Activated T-helper 1 cell treated with anti-CD3 and anti-CD28 coated beads, Interleukin-2, amount 50 U/mL, for 16 hours (primary cell): ENCODE measurements at places on chromosomes 13 and 19.

GRCh38 chr13:63690672-63691071 lies 2275.0 kb upstream of the PCDH20 start:
- DNase-seq: no peak

DNA sequence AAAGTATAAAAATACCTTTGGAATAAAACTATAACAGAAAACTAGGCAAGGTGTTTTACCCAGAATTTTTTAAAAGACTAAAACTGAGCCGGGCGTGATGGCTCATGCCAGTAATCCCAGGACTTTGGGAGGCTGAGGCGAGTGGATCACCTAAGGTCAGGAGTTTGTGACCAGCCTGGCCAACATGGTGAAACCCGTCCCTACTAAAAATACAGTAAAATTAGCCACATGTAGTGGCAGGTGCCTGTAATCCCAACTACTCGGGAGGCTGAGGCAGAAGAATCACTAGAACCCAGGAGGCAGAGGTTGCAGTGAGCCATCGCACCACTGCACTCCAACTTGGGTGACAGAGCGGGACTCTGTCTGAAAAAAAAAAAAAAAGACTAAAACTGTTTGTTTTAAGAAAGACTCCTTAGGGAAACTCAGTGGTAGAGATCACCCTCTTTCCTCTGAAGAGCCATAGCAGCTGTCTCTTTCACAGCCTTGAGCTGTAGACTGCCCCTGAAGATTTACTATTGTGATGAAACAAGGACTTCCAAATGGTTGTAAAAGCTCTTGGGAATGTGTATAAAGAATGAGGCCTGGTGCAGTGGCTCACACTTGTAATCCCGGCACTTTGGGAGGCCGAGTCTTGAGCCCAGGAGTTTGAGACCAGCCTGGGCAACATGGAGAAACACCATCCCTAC lies 14.7 kb upstream of the KCTD4 start:
- DNase-seq: no peak

DNA sequence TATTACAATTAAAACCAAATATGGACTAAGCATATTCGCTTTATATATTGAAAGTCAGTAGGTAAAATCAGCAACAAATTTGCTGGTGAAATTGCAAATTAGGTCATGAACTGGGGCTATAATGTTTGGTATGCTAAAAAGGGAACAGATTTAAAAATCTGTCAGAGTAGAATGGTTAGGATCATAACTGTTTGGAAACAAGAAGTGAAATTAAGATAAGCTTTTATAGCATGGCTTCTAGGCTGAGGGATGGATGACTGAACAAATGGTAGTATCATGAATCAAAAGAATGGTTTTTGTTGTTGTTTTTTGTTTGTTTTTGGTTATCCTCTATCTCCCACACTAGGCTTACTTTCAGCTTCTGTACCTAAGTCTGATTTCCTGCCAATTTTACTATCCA lies 1090.4 kb downstream of the PCDH9 start:
- DNase-seq: no peak

- no peak for DNase-seq
Observed at GRCh38 chr13:114286808-114287207, 5.4 kb downstream of the UPF3A start.

DNA sequence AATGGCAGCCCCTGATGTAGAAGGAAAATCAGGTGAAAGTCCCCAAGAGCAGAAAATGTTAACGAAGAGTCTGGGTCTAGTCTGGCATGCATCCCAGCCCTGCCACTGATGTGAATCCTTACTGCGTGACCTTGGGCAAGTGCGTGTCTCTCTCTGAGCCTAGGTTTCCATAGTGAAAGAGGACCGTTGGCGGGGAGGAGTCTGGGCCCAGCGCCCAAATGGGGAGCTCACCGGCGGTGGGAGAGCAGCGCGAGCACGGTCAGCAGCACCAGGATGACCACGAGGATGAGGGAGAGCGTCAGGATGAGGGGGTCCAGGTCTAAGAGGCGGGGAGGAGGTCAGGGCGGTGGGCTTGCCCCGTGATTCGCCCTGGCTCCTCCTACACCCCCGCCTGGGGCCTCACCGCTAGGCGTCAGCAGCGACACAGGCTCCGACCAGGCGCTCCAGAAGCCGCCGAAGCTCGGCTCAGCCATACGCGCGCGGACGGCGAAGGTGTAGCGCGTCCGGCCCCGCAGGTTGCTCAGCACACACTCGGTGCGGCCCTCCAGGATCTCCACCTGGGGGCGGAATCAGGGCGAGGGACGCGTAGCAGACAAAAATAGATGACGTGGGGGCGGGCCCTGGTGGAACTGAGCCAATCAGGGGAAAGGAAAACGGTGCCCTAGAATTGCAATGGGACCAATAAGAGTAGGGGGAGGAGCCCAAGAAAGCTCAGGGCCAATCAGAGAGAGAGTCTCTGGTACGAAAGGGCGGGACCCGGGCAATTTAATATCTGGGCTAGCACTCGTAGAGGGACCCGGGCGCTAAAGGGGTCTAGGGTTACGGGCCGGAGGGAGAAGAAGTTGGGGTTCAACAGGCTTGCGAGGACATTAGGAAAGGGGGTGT lies 3.2 kb downstream of the EPOR start:
- DNase-seq: peak; percentile 94

GRCh38 chr19:32404933-32405430 lies 588 bp upstream of the DPY19L3 start:
- DNase-seq: peak; percentile 2

- DNase-seq: no peak
Observed at GRCh38 chr19:19461306-19461670, 54.1 kb downstream of the TSSK6 start.

DNA sequence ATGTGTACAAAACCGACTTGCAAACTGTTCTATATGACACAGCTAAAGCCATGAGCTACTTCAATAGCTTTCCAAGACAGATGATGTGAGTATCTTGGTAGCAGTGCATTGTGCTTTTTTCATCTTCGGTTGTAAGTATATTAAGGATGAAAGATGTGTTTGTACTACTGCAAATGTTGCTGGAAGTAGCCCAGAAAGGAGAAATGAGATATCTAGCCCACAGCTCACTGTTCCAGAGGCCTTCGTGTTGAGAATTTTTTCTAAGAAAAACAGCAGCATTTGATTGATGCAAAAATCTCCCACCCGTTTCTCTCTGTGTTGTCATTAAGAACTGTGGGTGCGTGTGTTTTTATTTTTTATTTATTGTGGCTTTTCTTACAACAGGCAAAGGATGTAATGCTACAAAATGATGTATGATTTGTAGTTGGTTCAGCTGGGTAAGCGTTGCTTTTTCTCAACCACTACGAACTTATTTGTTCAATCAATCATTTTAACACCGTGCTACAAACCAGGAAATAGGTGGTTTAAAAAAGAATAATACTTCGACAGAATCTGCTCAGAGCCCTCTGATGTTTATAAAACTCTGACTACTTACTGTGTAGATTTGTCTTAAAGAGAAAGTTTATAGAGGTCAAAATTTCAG lies 41.6 kb upstream of the RFC3 start:
- DNase-seq: no peak
